ENCODE measurements at places on chromosomes 12 and 14.

- DNase-seq, result no peak
These were observed 50.4 kb downstream of the ACADS start for GRCh38 chr12:120775862-120776552.

DNA sequence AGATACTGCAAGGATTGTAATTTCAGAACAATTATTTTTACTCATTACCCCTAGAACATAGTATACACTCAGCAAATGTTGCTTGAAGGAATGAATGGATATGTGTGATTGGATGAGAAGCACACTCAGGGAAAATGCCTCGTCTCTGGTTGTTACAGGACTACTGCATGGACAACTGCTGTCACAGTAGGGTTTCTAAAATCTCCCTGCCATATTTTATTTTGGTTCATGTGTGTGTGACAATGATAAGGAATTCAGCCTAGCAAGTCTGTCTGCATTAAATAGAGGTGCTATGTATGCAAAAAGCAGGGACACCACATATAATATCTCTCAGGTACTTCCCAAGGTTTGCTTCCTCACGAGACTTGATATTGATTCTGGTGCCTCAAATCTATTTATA, 1.4 kb downstream of the PTPRR start:
- DNase-seq, result no peak

- DNase-seq, result peak; percentile 24
These were observed 217.4 kb downstream of the CRADD start for GRCh38 chr12:93894391-93895088.

DNA sequence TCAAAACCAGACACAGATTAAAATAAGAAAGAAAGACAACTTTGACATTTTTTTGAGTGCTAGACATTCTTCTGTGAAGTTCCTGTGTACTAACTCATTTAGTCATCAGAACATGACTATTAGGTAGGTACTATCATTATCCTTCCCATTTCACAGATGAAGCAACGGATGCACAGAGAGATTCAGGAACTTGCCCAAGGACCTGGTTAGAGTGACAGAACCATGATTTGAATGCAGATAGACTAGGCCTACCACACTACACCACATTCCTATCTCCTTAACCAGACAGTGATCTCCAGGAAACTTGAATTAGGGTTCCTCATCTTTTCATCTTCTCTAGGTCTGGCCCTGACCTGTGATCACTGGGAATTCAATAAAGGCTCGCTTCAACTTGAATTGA, 54.4 kb upstream of the MED13L start:
- no peak for DNase-seq

DNA sequence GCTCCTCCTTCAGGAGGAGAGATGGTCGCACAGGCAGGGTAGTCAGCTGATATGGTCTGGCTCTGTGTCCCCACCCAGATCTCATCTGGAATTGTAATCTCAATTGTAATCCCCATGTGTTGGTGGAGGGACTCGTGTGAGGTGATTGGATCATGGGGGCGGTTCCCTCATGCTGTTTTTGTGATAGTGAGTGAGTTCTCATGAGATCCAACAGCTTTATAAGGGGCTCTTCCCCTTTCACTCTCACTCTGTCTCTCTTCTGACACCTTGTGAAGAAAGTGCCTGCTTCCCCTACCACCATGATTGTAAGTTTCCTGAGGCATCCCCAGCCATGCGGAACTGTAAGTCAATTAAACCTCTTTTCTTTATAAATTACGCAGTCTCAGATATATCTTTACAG, 218.9 kb upstream of the TMTC1 start:
- no peak for DNase-seq

- DNase-seq, result peak; percentile 39
These were observed 45.6 kb downstream of the STAB2 start for GRCh38 chr12:103632554-103633216.

GRCh38 chr12:740921-741320, 11.5 kb upstream of the WNK1 start:
- no peak for DNase-seq

DNA sequence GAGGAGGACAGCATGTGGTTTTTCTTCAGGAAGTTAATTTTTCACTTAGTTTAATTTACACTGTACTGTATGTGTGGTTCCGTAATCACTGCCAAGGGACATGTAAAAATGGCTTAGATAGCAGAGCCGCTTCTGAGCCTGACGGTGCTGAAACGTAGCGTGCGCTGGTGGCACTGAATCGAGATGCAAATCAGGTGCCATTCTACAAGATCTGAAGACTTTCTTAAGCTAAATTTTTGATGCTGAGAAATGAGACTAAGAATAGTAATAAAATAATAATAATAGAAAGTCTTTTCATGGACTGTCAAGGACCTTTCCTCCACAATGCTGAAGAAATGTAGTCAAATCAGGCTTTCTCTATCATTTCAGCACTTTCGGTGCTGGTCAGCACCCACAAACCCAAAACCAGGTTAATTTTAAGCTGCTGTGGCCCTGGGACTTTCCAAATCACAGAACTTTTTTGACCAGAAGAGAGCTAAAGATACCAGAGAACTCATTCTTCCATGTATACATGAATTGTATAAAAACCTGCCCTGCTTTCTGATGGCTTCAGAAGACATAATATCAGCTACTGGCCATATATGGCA, 183.3 kb upstream of the LMO3 start:
- DNase-seq, result no peak

DNA sequence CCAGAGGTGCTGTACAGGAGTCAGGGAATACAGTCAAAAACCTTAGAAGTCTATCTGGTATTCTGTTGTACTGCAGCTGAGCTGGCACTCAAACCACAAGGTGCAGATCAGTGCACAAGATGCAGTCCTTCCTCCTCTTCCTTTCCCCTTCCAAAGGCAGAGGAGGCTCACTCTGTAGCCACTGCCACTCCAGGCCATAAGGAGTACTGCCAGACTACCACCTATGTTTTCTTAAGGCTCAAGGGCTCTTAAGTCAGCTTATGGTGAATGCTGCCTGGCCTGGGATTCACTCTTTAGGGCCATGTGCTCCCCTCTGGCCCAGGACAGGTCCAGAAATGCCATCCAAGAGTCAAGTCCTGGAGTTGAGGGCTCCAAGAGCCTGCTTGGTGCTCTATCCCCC, 200.3 kb downstream of the CRADD start:
- DNase-seq, result no peak

GRCh38 chr14:35277179-35277578, 15.0 kb upstream of the PSMA6 start:
- DNase-seq, result no peak

- DNase-seq, result no peak
These were observed 45.8 kb downstream of the NEUROD4 start for GRCh38 chr12:55065535-55065934.

- no peak for DNase-seq
These were observed 547.1 kb downstream of the CCER1 start for GRCh38 chr12:90407841-90408240.

DNA sequence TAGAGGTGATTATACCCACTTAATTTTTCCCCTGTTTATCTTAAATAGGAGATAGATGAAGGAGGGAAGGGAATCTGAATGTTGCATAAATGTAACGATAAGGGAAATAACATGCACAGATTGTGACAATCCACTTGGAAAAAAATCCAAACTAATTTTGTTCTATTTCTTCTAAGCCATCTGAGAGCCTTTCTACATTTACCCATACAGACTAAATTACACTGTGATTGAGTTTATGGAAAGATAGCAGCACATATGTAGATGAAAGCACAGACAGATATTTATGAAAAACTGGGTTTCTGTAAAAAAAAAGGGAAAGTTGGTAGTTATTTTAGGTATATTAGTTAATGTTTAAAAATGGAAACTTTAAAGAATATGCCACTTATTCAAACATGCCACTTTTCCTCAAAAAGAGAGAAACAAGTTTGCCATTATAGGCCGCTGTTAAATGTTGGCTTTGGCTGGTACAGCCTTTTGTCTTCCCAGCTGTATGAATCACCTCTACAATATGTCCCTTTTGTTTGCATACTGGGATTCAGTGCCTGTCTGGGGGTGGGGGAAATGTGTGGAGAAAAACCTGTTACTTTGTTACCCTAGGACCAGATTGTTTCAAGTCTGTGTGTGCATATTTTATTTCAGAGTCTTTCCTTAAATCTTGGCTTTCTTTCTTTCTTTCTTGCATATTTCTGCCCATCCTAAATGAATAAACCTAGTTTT, 470.2 kb upstream of the LMO3 start:
- no peak for DNase-seq

DNA sequence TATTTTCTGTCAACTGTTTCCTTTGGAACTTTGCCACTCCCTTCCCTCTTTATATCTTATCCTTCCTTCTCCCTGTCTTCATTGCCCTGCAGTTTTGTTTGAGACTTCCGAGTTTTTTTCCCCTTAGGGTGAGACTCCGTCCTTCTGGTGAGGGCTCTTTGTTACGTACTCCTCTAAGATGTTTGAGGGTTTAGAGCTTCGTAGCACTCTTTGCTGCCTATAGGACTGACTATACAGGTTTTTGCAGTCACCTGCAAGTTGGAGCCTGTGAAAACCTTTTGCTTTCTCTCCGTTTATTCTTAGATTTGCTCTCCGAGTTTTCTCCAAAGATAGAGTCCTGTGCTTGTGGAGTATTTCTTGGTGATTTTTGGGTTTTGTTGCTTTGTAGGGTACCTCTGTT, 41.7 kb upstream of the MYRFL start:
- DNase-seq, result no peak

- DNase-seq, result no peak
These were observed 590.2 kb downstream of the TMTC2 start for GRCh38 chr12:83276904-83277303.

GRCh38 chr12:49889361-49890095, 14.2 kb downstream of the FAIM2 start:
- DNase-seq, result no peak

- DNase-seq, result no peak
These were observed 12.2 kb downstream of the CAPZA3 start for GRCh38 chr12:18750085-18750484.

DNA sequence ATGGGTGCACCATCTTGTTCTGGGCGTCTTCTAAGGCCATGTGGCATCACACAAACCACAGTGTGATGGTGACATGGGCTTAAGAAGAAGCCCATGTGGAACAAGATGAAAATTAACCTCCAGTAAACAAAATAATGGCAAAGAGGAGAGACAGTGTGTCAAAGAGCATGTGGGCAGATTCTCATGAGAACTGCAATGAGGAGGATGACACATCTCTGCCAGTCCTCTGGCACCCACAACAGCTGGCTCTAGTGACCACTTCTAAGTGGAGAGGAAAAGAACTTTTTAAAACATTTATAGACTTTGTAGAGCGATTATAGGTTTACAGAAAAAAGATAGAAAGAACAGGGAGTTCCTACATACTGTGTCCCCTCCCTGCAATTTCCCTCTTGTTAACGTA, 401.4 kb downstream of the ATP23 start:
- DNase-seq, result no peak

DNA sequence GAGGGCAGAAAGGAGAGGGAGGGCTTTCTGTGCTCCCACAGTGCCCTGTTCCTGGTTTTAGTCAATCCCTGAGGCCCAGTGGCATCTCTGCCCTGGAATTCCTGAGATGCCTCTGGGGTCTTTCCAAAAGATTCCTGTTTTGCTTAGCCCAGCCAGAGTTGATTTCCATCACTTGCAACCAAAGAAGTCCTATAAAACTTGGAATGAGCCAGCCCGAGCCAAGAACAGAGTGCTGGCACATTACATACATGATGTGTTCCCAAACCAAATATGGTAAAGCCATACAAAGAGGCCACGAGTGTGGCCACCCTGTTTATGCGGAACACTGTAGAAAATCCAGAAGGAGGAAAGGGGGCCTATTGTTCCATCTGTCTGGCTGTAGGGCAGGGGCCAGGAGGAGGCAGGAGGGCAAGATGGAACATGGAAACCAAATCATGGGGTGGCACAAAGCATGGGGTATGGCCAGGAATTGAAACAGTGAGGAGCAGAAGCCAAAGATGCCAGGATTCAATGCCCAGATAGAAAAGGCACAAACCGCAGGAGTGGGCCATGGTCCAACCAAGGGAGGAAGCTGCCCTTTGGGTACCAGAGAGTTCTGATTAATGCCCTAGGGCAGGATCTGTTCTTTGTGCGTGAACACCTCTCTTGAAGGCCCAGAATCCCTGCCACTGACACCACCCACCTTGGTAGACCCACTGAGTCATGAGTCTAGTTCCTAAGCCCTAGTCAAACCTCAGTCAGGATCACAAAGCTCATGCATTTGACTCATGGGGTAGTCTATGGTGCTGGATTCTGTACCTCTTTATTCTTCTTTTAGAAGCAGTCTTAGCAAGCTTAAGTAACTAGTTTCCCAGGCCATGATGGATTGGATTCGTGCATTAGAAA, 75.2 kb downstream of the LRRC74A start:
- no peak for DNase-seq

- DNase-seq, result peak; percentile 87
These were observed 22.7 kb upstream of the EID3 start for GRCh38 chr12:104280717-104281458.

GRCh38 chr14:24874514-24875202, 175.3 kb downstream of the STXBP6 start:
- DNase-seq, result no peak

DNA sequence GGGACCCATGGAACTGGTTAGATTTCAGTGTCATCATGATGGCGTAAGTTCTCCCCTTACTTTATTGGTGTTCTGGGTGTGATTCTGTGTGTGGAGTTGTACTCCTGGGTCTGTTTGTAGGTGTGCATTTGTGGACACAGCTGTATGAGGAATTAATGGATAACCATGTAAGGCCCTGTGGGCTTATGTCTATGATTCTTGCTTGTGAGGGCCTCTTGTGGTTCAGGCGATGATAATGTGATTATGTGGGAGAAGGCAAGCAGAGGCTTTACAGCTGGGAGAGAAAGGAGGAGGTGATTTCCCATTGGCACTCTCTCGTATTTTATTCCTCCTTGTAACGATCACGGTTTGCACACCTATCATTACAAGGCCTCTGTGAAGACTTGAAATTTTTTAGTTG, 96.1 kb downstream of the SCN8A start:
- DNase-seq, result no peak

DNA sequence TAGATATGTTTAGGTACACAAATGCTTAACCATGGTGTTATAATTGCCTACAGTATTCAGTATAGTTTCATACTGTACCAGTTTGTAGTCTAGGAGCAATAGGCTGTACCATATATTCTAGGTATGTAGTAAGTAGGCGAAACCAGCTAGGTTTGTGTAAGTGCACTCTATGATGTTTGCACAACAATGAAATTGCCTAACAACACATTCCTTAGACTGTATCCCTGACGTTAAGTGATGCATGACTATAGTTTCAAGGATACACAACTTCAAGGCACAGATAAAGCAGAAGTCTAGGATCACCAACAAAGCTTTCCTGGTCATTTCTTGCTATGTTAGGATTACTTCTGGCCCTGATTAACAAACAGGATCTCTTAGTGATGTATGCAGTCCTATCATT, 135.1 kb downstream of the SLC38A1 start:
- DNase-seq, result no peak

DNA sequence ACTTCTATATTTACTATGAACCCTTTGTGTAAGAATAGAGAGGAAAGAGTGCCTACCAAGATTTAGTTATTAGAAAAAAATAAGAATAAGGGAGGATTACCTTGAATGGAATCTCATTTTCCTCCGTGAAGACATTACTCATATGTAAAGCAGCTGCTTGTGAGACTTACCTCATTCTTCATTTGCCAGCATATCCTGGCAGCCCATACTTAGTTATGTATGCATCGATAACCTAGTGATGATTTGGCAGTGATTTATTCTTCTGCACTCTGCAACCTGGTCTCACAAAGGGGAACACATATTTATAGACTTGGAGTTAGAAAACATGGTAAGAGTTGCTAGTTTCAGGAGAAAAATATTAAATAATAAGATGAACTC, 56.8 kb downstream of the LRFN5 start:
- DNase-seq, result no peak

Measured in brain microvascular endothelial cell (primary cell).